Stimulated activated CD4-positive, alpha-beta T cell treated with anti-CD3 and anti-CD28 coated beads, Interleukin-15, amount 100 ng/mL, for 1 hour (primary cell): ENCODE measurements at places on chromosomes 3 and 15.
A peak's percentile ranks its signal among the peaks of the same experiment; 100 is the strongest.

- no peak for DNase-seq
Observed at GRCh38 chr15:70308735-70309434, 211.2 kb upstream of the TLE3 start.

- DNase-seq = no peak
Observed at GRCh38 chr3:177835917-177836316, 638.6 kb upstream of the TBL1XR1 start.

DNA sequence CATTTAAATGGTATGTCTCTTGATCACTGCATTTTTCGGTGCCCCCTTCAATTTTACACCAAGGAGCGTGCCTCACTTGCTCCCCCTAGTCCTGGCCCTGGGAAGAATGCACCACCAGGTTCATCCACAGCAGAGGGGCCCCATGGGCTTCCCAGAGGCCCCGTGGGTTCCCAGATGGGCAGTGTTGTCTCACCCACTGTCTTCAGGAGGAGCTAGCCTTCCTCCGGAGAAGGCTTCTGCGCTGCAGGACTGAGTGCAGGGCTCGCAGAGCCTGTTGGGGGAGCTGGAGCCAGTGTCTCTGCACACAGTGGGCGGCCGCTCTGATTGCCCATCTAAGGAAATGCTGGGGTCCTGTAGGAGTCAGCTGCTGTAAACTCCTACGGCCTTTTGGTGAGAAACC, 45.9 kb downstream of the POLR2M start:
- no peak for DNase-seq

GRCh38 chr15:71375934-71376333, 260.7 kb downstream of the THSD4 start:
- no peak for DNase-seq

- no peak for DNase-seq
Observed at GRCh38 chr3:193984876-193985275, 151.1 kb upstream of the HES1 start.

DNA sequence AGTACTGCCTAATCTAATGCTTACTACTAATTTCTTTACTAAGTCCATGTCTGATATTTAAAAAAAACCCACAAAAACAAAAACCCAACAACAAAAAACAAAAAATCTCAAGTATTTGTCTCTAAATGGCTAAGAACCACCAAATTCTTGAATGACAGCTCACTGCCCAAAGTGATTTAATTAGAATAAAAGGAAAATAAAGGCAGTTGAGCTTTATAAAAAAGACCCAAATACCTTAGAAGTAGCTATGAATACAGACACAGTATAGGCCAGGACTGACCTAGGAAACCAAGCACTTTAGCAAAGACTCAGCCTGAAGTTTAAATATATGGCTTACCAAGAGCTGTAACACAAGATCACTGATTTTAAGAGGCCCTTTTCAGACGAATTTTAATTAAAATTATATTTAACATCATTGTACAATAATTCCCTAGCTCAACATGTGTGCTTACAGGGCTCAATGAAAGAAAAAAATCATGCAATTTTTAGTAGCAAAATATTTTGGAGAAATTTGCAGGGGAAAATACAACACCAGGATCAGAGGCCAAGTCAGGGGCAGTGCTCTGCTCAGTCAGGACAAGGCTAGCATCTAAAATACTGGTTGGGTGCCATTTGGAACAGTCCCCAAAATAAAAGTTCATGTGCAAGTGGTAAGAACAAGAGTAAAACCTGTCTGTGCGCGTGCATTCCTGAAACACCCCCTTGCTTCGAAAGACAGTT, 24.8 kb downstream of the UQCC5 start:
- no peak for DNase-seq

DNA sequence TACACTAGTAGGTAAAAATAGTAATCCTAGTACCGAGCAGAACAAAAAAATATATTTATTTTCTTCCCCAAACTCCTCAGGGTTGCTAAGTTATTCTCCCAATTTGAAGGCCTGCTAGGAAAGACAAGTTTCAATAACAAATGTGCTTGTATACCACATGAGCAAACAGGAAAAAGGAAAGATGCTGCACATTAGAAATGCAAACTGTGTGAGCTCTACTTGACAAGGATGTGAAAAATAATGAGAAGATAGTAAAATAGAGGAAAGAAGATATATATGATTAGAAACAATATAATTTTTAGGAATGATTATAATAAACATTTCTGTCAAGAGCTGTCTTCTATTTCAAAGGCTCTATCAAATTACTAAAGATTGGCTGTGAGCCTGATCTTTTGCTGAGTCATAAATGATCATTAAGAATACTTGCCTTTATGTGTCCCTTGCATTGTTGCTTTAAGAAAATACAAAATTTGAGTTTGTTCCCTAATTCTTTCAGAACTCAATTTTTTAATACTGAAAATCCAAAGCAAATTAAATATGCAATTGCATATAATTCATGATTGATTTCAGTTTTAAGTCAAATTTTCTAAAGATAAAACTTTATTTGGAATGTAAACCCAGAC, 174.2 kb downstream of the NEK10 start:
- no peak for DNase-seq

DNA sequence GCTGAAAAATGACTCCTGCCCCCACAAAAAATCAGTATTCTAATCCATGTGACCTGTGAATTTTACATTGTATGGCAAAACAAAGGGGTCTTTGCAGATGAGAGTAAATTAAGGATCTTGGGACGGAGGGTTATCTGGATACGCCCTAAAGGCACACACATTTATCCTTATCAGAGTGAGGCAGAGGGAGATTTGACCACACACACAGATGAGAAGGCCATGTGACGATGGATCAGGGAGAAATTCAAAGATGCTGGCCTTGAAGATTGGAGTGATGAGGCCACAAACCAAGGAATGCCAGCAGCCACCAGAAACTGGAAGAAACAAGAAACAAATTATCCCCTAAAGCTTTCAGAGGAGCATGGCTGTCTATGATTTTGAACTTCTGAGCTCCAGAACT, 288.5 kb downstream of the XXYLT1 start:
- DNase-seq = no peak

DNA sequence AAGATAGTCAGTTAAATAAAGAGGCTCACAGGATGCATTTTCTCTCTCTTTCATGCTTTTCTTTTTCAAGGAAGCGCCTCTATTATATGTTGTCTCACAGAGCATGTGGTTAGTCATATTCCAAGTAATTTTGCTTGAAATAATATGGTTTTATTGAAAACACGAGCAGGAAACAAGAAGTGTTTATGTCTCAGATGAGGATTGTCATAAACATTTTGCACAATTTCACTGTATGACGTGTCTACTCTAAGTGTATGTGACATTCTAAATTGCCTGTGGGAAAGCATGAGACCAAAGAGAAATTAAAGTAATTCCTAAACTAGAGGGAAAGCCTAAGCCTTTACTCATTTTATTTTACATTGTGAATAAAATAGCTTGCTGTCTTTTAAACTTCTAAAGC, 818.6 kb downstream of the EPHA3 start:
- DNase-seq = no peak

DNA sequence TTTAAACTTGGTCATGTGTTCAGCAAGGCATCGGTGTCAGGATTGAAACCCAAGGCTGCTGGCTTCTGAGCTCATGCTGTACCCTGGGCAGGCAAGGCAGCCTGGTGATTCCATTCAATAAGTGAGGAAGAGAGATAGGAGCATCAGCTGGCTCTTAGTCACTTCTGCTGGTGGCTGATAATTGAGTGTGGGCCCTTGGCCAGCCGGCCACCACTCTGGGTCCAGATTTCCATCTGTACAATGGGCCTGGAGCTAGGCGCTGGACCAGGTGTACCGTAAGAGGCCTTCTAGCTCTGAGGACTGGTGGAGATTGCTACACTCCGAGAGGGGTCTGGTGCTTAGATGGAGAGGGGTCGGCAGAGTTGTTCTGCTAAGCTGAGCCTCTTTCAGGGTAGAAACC, 4.3 kb downstream of the CD276 start:
- DNase-seq = no peak

- DNase-seq = no peak
Observed at GRCh38 chr15:98763179-98763578, 114.8 kb downstream of the IGF1R start.

- DNase-seq = no peak
Observed at GRCh38 chr3:30682434-30683155, 76.2 kb downstream of the TGFBR2 start.

GRCh38 chr3:114308830-114309229, 15.0 kb downstream of the TIGIT start:
- peak; percentile 30 for DNase-seq

- DNase-seq = no peak
Observed at GRCh38 chr3:141330718-141331376, 37.5 kb upstream of the ZBTB38 start.

DNA sequence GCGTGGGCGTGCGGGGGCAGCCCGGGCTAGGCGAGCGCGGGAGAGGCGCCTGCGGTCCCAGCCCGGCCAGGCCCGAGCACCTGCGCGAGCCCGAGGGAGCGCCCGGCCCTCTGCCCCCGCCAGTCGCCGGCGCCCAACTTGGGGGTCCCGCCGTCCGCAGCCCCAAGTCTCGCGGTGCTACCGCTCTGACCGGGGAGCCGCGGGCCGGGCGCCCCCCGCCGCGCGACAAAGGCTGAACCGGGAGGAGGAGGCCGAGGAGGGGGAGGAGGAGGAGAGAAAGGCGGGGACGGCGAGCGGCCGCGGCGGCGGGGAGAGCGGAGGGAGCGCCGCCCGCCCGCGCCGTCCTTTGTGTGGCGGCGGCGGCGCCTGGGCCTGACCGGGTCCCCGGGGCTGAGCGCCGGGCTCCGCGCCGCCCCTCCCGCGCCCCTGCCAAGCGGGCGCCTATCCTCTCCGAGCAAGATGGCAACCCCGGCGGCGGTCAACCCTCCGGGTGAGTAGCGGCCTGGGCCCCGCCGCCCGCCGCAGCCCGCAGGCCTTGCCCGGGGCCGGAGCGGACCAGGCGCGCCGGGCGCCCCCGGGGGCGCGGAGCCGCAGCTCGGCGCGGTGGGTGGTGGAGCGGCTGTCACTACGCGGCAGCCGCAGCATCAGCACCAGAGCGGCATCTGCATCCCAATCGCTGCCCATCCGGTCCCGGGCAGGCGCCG, at the start of gene ARNT2:
Gene ARNT2, plus strand, starts transcription at position 326 of the 704 bp plus-strand sequence. Its CDS starts 134 bp downstream, at position 460.
- DNase-seq = no peak

DNA sequence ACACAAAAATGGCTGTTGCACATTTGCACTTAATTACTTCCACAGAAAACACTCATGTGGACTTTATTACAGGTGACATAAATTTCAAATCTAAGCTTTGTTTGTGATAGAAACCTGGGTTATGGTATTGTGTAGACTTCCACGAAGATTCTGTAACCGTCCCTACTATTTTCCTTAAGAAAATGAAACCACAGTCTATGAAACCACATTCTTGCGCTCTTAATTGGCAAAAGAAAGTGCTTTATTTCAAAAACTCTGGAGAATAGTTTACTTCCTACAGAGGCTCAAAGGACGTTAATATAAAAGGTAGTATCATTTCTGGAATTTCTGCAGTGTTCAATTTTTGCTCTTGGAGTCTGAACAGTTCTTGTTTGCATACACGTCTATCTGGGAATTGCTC, 123.4 kb downstream of the TIGIT start:
- DNase-seq = no peak

- no peak for DNase-seq
Observed at GRCh38 chr3:128395500-128396162, 71.1 kb downstream of the DNAJB8 start.

DNA sequence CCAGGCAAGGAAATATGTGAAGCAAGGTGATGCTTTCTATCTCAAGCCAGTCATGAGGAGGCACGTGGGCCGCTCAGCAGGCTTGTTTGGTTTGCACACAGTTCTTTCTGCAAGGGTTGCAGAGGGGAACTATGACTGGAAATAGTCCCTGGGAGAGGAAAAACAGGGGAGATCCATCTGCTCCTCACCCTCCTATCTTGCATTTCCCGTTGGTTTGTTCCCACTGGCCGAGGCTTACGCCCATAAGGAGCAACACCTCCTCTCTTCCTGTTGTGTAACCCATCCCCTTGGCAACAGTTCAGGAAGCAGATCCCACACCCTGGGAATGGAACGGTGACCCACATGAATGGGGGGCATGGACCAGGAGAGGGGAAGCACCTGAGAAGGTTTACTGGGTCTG, 72.1 kb upstream of the MAGI1 start:
- DNase-seq = no peak

GRCh38 chr15:91917686-91918360, 64.3 kb downstream of the SLCO3A1 start:
- no peak for DNase-seq

DNA sequence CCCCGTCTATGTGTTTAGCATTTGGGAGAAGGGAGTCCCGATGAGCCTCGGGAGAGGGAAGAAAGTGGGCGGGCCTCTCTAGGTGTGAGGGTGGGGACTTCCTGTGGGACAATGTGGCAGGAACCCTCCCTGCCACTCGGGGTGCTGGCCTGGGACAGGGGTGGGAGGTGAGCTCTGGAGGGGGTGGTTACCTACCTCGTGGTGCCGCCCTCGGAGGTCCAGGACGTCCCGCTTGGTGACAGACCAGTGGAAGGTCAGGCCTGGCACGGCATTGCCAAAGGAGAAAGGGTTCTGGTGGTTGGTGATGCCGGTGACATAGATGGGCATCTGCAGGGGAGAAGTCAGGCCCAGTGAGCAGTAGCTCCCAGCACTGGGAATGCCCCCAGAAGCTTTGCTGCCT, 83.5 kb downstream of the NUP210 start:
- DNase-seq = no peak

- no peak for DNase-seq
Observed at GRCh38 chr3:129576514-129577352, 29.7 kb downstream of the PLXND1 start.

GRCh38 chr3:150639262-150639661, 36.1 kb downstream of the SELENOT start:
- DNase-seq = no peak

DNA sequence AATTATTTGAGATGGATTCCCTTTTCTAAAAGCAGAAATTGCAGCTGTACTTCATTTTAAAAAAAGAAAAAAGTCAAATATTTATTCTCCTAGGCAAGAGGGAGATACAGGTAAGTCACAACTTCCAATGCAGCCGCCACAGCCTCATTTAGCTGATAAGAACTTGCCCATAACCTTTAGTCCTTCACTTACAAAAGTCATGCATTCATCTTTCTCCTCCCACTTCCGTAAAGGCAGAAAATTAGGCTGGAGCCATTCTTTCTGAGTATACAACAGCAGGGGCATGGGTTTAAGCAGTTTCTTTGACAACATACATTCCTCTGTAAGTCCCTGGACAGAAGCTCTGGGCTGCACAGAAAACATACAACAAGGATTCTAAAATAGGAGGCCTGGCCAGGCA, 4.3 kb downstream of the SUCLG2 start:
- DNase-seq = no peak

- DNase-seq = no peak
Observed at GRCh38 chr15:36782681-36783080, 203.3 kb downstream of the CDIN1 start.
